Bladder microvascular endothelial cell (primary cell): ENCODE measurements at places on chromosomes 7 and 10. TPM values are rescaled to one million over a fixed set of nuclear protein-coding genes. Genes with fewer than 3 reads are reported as not detected.

The CLRN3 gene
- total RNA-seq, result 0.38 TPM in 1 of 2 replicates, not detected in the other

The MMP21 gene
- 0.57 TPM in 1 of 2 replicates, not detected in the other for total RNA-seq

The TRIM56 gene
- 14.4 and 48.5 TPM in 2 replicates for total RNA-seq

The ACSM6 gene
- not detected in 2 replicates for total RNA-seq

The FBXL13 gene
- 0.32 and 0.76 TPM in 2 replicates for total RNA-seq

The CTAGE15 gene
- total RNA-seq, result 0.06 TPM in 1 of 2 replicates, not detected in the other
